ENCODE measurements at places on chromosomes 3 and 15.
A peak's percentile ranks its signal among the peaks of the same experiment; 100 is the strongest.

GRCh38 chr3:191770541-191770940, 309.6 kb downstream of the PYDC2 start:
- no peak for DNase-seq

DNA sequence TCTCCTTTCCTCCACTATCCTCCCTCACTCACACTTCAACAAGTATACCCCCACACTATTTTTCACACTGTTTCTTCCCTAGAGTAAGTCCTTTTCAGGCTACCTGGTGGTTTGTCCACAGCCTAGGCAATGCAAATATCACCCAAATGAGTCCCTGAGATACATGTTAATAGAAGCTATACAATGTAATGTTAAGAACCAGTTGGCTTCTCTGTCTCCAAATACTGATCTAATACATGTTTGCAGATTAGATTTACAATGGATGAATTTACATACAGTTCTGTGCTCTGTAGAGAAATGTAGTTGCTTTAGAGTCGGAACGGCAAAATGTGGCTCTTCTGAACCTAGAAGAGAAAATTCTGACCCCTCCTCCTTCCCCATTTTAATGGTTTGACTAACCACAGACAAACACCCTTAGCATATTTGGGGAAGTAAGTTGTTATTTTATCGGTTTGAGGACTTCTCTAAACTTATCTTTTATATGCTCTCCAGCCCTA, 63.6 kb upstream of the MBNL1 start:
- no peak for DNase-seq

GRCh38 chr15:88992216-88992615, 79.0 kb upstream of the MFGE8 start:
- no peak for DNase-seq

GRCh38 chr15:99090011-99090699, 14.7 kb upstream of the SYNM start:
- DNase-seq = no peak

DNA sequence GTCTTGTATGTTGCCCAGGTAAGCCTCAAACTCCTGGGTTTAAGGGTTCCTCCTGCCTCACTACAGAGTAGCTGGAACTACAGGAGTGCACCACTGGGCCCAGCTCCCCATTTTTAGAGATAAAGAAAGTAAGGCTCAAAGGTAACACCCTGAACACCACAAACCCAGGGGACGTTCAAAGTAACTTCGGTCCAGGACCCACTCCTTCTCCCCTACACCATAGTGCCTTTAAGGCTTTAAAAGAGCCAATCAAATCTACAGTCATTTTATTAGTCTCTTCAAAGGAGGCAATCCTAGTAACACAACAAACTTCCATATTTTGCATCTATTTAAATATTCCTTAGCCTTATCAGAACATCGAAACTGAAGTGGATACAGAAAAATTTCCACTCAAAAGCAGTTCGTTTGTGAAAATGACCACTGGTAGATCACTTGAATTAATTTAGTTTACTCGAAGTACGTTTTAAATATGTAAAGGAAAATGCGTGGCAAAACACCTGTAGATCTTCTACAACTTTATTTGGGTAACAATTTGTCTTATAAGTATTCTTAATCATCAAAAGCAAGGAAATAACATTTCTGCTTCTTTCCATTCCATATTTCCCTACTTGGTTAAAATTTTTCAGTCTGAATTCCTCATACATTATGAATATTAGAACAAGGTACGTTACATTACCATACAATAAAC, 1.8 kb downstream of the STAG1 start:
- DNase-seq = no peak

DNA sequence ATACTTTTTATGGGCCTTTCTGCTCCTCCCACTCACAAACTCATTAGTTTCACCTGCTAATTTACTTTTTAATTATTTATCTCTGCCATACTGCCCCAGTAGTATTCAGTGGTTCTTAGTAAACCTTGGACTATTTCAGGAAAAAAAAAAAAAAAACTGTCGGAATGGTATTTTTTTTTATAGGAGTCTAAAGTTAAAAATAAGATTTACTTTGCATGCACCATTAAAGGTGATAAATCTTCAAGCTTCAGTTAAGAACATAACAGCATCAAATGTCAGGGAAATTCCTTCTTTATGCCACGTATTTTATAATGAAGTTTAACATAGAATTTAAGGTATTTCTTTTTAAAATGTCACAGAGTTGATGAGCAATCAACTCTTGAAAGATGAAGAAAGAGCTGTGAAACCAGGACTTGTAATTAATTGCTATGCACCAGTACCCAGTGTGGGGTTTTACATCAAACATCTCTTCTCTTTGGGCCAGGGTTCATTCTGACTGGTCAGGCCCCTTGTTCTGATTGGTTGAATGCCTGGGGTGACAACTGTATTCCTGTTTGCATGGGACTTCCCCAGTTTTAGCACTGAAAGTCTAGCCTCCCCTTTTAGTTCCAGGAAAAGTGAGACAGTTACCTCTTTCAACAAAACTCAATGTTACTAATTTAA, 40.3 kb upstream of the PTPRG start:
- DNase-seq = no peak

DNA sequence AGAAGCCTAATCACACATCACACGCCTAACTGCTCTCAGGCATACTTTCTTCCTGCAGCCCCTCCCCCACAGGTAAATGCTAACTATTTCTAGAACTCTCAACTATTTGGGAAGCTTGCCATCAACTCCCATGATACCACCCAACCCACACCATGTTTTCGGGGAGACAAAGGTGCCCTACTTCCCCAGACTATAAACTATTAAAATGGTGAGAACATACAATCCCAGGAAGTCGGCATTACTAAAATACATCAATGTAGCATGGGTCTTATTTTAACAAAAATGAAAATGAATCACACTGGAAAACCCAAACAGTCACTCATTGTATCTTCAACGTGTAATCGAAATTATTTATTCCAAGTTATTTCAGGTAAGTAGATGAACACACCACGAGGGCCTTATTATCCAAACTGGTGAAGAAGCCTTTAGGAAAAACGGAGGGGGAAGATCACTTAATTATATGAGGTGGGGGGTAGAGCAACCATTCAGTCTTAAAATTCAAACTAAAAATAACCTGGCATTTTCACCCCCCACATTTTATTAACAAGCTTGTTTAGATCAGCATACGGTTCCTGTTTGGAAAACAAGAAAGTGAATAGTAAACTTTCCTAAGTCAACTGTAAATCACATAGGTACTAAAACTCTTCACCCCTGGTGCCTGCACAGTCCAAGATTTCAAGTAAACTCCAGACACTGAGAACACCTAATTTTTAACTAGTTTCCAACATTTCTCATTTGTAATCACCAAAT, 1.9 kb downstream of the TBL1XR1 start:
- DNase-seq = peak; percentile 51

DNA sequence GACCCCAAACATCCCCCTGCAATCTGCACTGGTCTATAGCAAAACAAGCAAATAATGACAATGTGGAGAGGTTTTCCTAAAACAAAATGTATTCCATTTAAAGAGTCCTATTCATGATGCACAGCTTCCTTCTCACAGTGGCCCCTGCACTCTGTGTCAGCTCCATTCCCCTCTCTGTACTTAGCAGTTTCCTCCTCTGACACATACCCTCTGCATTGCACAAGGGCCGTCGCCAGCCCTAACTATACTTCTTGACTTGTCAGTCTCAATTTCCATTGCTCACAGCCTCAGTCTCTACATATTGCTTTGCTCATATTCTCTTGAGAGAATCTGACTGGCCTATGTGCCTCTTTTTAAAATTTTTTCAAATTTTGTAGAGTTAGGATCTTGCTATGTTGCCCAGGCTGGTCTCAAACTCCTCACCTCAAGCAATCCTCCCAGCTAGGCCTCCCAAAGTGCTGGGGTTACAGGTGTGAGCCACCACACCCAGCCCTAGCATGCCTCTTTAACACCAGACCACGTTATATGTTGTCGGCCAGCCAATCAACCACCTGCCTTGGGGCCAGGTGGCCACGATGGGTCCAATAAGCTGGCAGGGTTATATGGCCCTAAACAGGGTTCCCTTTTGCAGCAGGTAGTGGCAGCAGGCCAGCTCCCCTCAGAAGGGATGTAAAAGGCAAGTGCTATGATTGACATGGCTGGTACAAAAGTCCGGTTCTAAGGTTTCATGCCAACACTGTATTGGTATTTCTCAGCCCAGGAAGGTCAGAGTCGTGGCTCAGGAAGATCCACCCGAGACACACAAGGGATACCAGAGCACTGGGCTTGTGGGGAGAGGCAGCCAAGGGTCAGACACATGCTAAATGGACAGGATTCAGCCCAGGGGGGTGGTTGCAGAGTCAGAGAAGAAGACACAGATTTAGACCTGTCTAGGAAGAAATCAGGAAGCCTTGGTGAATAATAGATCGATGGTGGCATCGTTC, 59.0 kb upstream of the SMAD3 start:
- DNase-seq = peak; percentile 28

DNA sequence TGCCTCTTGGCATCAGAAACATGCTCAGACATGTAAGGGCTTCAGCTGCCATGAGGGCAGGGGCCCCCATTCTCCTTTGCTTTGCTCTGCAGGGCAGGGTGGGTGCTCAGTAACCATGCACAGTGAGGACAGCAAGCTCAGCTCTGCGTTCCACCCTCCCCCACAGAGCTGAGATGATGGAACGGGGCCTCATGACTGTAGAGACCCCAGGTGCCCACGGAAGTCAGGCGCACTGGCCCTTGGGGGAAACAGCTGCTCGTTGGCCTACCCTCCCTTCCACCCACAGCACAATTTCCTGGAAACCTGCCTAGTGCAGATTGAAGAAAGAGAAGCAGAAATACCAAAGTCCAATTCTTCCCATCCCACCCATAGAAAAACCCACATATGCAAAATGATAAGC, 10.5 kb downstream of the CTXND1 start:
- no peak for DNase-seq

- DNase-seq = no peak
Observed at GRCh38 chr15:68635141-68635540, 56.3 kb downstream of the CORO2B start.

DNA sequence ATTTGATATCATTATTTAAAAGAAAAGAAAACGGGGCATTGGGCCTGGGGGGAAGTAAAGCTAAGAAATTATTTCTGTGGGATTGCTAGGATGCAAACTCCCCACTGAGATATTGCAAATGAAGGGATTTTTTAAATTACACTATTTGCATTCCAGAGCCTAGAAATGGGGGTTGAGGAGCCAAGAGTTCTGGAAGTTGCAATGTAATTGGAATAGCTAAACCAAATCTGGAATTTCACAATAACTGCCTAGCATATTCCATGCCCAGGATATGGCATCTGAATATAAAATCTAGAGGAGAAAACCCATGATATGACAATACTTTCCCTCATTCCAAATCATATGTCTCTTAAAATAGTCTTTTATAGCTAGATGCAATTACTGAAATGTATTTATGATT, 93.0 kb downstream of the CADM2 start:
- DNase-seq = no peak

- no peak for DNase-seq
Observed at GRCh38 chr15:74809956-74810355, 2.7 kb upstream of the LMAN1L start.

DNA sequence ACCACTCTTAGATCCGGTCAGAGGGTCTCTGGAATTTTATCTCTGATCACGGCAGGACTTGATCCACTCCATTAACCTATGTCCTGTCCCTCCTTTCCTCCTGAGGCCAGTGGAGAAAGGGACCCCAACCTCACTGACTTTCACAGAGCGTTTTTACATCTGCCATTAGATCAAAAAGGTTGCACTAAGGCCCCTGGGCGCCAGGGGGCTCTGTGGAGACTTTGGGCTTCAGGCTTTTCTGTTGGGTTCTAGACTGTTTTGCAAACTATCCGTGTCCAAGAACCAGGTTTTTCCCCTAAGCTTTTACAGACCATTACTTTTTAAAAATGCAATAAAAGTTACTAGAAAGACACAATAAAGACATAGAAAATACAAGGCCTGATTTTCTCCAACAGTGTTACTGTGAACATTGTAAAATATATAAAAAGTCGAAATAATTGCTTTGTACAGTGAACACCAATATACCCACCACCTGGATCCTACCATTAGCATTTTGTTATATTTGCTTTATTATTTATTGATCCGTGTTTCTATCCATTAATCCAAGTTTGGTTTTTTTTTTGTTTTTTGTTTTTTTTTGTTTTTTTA, 159.7 kb downstream of the POLR2M start:
- peak; percentile 77 for DNase-seq
